Central memory CD8-positive, alpha-beta T cell (primary cell): ENCODE measurements at places on chromosomes 1 and 21.

- no peak for DNase-seq
Observed at GRCh38 chr1:43711049-43711448, 3.7 kb downstream of the ST3GAL3 start.

GRCh38 chr1:67831850-67832513 is 1.3 kb downstream of the GNG12 start:
- no peak for DNase-seq

GRCh38 chr1:31387612-31388011 is 14.7 kb upstream of the FABP3 start:
- no peak for DNase-seq

DNA sequence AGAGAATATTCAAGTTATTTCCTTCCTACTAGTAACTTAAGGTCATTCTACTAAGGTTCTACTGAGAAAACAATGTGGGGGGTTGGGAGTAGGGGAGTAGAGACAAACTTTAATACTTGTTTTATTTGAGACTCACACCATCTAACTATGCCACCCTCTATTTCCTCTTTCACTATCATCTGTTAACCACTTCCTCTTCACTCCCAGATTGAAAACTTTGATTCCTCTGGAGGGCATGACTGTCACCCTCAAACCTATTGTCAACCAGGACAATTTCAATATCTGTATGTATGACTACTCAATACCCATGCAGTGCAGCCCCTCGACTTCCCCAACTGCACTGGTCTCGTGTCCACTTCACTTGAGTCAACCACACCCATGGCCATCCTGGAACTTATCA is 165.6 kb upstream of the POGK start:
- DNase-seq: no peak

DNA sequence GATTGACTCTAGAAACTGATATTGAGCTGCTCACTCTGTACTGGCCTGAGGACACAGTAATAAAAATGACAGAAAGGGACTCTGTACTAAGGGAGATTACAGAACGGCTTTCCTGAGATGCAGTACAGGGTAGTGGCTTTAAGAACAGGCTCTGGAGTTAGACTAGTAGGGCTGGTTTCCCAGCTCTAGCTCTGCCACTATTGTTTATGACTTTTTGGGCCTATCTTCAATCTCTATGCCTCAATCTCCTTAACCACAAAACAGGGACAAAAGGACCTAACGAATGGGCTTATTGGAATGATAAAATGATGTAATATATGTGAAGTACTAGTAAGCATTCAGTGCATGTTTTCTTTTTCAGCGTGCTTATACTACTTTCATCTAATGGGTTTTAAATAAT is 1.4 kb downstream of the DEPDC1 start:
- no peak for DNase-seq

GRCh38 chr1:229869240-229869639 is 197.8 kb upstream of the GALNT2 start:
- DNase-seq: no peak

DNA sequence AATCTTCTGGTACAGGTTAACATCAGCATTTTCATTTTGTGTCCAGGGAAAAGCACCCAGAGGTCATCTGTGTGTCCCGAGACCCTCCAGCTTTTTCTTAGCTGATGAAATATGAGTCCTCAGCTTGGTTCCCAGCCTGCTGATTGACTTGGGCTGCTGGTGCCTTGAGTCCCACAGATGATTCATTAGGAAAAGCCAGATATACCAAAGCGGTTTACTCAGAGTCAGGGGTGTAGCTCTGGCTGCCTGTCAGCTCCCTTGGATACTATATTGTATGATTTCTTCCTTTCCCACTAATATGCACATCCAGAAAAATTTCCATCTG is 43.7 kb upstream of the MAB21L3 start:
- DNase-seq: no peak

DNA sequence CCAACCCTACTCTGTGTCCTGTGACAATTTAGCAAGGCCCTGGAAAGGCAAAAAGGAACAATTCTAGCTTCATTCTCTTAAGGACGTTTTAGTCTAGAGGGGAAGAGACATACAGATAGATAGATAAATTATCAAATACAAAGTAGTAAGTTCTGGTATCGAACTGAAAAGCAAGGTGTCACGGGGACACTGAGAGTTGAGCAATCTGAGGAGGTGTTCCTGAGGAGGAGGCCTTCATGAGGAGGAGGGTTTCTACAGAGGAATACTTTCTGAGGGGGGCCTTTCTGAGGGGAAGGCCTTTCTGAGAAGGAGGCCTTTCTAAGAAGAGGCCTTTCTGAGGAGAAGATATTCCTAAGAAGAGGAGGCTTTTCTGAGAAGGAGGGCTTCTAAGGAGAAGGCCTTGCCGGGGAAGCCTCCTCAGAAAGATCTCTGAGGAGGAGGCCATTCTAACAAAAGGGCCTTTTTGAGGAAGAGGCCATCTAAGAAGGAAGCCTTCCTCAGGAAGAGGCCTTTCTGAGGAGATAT is 155.9 kb upstream of the COA6 start:
- DNase-seq: no peak
